ENCODE measurements at places on chromosomes 3 and 15. TPM values are rescaled to one million over a fixed set of nuclear protein-coding genes. Genes with fewer than 3 reads are reported as not detected.

The FES gene
- total RNA-seq: 0.16 TPM

DNA sequence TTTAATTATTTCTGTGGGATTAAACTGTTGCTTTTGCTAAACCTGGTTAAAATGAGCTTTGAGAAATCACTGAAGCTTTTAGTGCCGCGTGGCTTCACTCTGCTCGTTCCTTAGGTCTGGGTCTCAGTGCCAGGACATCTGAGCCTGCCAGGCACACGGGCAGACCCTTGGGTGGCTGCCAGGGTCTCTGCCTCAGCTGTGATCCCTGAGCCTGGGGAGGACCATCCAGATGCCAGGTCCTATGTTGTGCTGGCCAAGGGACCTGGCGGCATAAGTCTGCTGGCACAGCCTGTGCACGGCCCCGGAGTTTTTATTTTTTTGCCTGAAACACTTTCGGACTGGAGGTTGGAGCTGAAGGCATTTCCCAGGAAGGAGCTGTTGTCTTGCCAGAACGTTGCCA, 328.1 kb downstream of the LRTM1 start:
- no peak for DNase-seq

GRCh38 chr15:57865294-57865693, 158.8 kb downstream of the POLR2M start:
- no peak for DNase-seq

- DNase-seq: no peak
Measured at GRCh38 chr3:155236473-155236872, 57.0 kb downstream of the STRIT1 start.

DNA sequence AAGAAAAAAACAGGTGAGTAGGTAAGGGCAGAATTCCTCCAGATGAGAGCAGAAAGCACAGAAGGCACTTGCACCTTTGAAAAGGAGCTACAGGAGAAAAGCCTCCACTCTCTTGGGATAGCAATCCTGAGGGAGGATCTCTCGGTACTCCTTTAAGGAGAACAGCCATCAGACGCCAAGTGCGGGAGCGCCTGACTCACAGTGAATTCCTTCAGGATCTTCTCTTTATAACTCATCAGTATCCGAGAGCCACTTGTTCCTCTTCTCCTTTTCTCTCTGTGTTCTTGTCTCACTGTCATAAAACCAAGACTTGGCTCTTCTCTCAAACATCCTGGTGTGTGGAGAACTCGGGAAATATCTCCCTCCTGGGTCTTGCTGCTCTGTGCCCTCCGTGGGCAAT, 10.1 kb upstream of the GOLGA8J start:
- DNase-seq: no peak

GRCh38 chr3:114799816-114800215, 347.3 kb downstream of the ZBTB20 start:
- no peak for DNase-seq

GRCh38 chr3:183502237-183503181, 53.0 kb downstream of the KLHL6 start:
- no peak for DNase-seq

GRCh38 chr3:34034840-34035239, 236.4 kb downstream of the PDCD6IP start:
- DNase-seq: no peak

The AGBL1 gene
- not detected for total RNA-seq

- no peak for DNase-seq
Measured at GRCh38 chr3:47825590-47825989, 22.7 kb downstream of the DHX30 start.

DNA sequence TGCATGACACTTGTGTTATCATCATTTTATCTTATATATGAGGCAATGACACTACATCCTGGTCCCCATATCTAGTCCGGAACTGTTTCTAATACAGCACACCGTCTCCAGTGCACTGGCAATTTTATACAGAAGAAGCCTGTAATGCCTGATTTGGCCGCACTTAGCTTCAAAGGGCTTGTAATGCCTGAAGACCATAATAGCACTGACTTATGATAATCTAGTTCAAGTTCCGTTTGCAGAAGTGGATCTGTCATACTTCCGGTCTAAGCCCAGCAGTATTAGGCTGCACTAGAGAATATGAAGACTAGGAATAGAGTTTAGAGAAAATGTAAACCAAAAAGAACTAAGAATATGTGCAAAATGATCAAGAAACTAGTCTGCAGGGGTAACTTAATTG, 1.3 kb downstream of the BNIP2 start:
- DNase-seq: peak; percentile 27

- DNase-seq: no peak
Measured at GRCh38 chr3:152874896-152875749, 40.2 kb downstream of the P2RY1 start.

DNA sequence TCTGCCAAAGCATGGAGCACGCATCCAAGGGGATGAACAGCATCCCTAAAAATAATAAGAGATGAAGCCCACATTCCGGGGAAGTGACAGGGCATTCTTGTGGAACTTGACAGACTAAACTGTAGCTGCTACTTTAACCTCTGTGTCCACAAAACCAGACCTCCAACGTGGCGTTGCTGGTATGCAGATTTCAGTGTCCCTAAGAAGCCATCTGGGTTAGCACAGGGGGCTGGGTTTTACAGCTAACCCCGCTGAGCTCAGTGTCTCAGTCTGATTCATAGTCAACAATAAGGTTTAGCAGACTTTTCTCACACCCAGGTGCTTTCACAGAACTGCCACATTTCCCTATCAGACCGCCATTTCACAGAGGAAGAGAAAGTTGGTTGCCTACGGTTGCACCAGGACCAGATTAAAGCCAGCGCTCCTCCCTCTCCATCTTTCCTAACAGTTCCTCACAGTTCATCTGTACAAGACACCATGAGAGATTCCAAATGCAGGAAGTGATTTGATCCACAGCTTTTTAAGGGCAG, 61.6 kb upstream of the CTDSPL start:
- peak; percentile 86 for DNase-seq

GRCh38 chr15:100350434-100351226, 8.9 kb upstream of the ADAMTS17 start:
- no peak for DNase-seq

DNA sequence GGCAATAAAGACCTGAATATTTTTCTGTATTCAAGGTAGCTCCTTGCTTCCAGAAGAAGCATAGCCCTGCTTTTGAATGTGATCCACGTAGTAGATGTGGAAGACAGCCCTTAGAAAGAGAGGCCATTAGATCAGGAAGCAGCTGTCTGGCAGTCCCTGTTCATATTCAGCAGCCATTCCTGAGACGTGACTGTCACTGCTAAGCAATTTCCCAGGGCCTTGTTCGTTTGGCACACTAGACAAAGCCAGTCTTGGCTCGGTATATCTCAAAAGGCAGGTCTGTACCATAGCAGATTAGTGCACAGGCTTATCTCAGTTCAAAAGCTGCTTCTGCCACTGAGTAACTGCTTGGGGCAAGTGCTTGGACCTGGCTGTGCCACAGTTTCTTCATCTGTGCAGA, 287.8 kb upstream of the MCTP2 start:
- DNase-seq: no peak

GRCh38 chr3:130392266-130392665, 46.8 kb downstream of the COL6A5 start:
- DNase-seq: no peak

The TERC gene
- 61.5 TPM for total RNA-seq

- no peak for DNase-seq
Measured at GRCh38 chr3:158846803-158847451, 45.1 kb downstream of the MFSD1 start.

- DNase-seq: no peak
Measured at GRCh38 chr3:145387211-145387610, 773.8 kb downstream of the PLOD2 start.

- no peak for DNase-seq
Measured at GRCh38 chr3:96996009-96996408, 181.6 kb downstream of the EPHA6 start.

- peak; percentile 45 for DNase-seq
Measured at GRCh38 chr3:139718415-139718814, 40.6 kb upstream of the NMNAT3 start.

The MYEF2 gene
- 4.4 TPM for total RNA-seq

GRCh38 chr3:182783106-182783505, 10.2 kb upstream of the ATP11B start:
- DNase-seq: no peak

DNA sequence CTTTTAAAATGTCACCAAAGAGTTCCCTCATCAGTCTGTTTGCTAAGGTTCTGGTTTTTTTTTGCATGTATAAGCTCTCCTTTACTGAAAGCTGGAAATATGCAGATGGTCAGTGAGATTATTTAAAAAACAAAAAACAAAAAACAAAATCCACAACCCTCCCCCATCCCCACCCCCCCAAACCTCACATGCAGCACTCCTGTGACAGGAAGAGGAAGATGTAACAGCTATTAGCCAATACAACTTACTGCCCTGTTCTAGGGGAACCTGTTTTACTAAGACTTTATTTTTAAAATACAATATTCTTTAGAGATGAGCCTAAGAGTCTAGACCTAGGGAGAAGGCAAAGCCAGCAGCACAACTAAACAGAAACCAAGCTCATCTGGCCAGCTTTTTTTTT, 39.5 kb downstream of the ANP32A start:
- no peak for DNase-seq

- DNase-seq: peak; percentile 96
Measured at GRCh38 chr3:184362668-184363546, 1.4 kb downstream of the POLR2H start.

DNA sequence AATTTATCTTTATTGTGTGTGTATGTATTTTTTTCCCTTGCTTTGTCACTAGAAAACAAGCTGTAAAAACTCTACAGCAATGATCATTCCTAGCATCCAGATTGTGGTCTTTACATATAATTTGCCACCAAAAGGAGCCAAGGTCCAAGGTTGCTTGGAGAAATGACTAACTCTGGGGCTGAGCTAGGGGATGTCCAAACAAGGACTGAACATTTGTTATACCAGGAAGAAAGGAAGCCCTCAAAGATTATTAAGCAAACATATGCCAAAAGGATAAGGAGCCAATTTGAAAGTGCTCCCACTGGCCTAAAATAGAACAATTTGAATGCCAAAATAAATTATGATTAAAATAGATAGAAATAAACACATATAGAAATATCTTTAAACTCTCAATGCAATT, 293.3 kb downstream of the ZIC1 start:
- DNase-seq: no peak

- DNase-seq: no peak
Measured at GRCh38 chr3:185632996-185633395, 46.9 kb downstream of the SENP2 start.

GRCh38 chr3:167166012-167166411, 214.1 kb downstream of the ZBBX start:
- no peak for DNase-seq

GRCh38 chr3:26622621-26623418, at the start of gene LRRC3B:
Gene LRRC3B (plus strand): TSS chr3:26622772. CDS start chr3:26709673, 86,901 bp downstream.
- DNase-seq: no peak

DNA sequence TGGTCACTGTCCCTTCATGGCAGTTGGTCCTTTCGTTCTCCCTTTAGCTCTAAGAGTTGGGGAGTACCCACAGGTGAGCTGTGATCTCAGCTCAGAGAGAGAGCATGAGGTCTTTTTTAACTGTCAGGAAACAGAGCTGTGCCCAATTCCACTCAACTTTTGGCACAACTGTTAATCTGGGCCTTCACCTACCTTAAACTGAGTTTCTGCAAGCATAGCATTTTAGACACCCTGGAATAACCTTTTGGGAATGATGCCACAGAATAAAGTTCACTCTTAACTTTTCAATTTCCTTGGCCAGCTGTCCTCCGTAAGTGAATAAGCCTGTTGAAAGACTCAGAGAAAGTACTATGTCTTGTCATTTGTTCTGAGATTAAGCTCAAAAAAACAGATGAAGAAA, 35.9 kb downstream of the TUBGCP4 start:
- DNase-seq: no peak

The FEZF2 gene
- total RNA-seq: not detected

The POLQ gene
- total RNA-seq: 9.1 TPM

- DNase-seq: no peak
Measured at GRCh38 chr3:13120928-13121552, 47.8 kb upstream of the IQSEC1 start.

- no peak for DNase-seq
Measured at GRCh38 chr15:81182031-81182755, 14.5 kb upstream of the IL16 start.

The GNAT1 gene
- total RNA-seq: not detected

The IL17RC gene
- total RNA-seq: 19.5 TPM

GRCh38 chr15:68275165-68275746, 2.3 kb upstream of the FEM1B start:
- no peak for DNase-seq

The OCA2 gene
- total RNA-seq: not detected

The SLC41A3 gene
- 32.7 TPM for total RNA-seq

DNA sequence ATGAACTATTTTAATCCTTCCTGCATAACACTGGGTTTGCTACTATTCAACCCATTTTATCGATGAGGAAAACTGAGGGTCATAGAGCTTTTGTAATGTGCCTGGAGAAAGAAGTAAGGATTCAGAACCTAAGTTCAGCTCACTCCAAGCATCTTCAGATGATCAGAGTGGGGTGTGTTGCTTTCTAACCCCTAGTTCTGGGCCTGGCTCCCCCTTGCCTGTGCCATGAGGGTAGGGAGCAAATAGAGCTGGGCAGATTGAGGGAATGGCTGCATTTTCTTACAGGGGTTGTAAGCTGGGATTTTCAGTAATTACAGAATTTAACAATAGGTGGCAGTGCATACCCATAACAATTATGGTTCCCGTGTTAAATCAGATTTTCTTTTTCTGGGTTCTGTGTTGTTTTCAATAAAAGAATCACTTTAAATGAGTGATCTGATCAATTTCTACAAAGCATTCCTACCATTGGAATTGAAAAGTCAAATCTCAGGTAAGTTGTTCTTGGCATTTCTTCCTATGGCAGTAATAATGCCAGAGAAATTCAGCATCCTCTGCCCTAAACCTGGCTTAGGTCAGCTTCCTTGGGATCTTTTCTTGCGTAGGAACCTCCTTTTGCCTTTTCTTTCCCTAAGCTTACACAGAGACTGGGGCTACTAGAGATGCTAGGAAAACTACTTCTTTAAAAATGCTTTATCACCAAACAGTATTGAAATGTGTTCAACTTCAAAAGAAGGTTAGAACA, 103.8 kb upstream of the IL12A start:
- peak; percentile 48 for DNase-seq

The IMPG2 gene
- 0.05 TPM for total RNA-seq

DNA sequence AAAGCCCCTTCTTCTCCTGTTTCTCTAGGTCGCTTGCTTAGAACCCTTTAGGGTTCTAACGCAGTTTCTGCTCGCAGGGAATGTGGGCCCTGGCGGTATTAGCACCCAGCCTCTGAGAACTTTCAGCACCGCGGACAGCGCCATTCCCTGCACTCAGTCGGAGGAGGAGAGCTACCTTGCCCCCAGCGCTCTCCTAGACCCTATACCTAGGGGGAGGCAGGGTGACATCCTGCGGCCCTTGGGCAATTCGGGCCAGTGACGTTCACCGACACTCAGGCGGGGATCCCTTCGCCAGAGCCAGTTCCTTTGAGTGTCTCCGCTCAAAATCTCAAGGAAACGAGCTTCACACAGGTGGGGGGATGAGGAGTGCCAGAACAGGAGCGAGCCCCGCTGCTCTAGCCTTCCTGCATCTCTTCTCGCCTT, 1.3 kb downstream of the SLC7A14 start:
- peak; percentile 50 for DNase-seq

The SAMD7 gene
- total RNA-seq: not detected

DNA sequence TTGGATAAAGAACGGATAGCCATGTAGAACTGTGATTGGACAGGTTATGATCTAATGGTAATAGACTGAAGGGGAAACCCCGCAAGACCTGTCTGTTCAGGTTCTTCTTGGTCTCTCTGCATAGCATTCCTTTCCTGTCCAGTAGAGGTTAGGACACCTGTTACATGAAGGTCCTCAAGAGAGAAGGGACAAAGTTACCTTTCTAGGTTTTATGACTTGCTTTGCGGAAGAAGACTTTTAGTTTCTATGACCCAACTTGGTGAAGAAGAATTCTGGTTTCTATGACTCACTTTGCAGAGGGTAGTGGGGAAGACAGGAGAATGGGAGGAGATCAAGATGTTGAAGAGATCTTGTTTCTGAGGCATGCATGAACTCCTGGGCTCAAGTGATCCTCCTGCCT, 97.9 kb upstream of the C3orf80 start:
- DNase-seq: no peak
